ENCODE measurements at places on chromosomes 5 and 9.

- no peak for DNase-seq
Observed at GRCh38 chr5:163569284-163569683, 63.9 kb downstream of the MAT2B start.

DNA sequence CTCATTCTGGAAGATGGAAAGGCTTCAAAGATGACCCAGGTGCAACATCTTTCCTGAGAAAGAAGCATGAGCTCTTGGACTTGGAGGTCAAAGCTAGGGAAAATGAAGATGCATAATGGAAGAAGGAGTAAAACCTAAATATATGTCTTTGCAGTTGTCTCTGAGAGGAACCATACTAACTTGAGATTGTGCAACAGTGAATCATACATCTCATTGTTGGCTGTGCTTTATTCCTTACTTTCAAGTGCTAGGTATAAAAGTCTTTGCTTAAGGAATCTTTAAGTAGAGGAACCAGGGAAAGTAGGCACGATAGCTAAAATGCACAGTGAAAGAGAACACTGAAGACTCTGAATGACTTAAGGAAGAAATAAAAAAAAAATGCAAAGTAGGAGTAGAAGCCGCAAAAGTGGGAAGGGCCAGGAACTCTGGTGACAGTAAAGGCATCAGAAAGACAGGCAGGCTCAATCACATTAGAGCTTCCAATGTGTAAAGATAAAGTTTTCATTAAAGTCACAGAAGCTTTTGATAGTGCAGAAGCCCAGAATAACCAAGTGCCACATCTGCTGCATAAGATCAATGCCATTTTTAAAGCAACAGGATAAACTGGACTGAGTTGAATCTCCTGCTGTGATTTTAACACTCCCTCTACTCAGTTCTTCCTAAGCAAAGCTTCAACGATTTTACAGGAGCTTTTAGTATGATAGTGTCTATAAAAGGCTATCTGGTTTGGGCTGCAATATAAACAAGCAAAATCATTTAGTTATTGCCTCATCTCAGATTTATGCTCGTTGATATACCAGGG lies 432.3 kb upstream of the EDIL3 start:
- no peak for DNase-seq

- no peak for DNase-seq
Observed at GRCh38 chr5:16548115-16548514, 68.7 kb downstream of the RETREG1 start.

DNA sequence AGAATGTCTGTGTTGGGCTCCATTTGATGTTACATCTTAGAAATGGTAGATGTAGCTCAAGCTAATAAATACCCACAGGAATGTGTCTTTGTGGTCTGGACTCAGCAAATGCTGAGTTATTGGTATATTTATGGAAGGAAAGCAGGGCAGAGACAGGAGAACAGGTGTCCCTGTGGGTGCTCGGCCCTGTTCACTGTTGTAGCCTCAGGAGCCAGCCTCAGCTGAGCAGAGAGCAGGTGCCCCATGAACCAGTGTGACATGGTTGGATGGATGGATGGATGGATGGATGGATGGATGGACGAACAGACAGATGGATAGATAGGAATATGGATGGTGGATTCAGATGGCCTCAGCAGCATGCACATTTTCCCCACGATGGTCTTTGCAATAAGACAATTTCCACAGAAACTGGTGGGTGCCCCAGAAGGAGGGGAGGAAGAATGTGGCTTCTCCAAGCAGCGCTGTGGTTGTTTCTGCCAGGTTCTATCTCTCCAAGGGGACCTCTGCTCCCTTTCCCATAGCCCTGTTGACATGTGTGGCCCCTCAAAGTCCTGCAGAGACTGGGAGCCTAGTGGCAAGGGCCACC lies 8.2 kb upstream of the IRF1 start:
- DNase-seq, result no peak

DNA sequence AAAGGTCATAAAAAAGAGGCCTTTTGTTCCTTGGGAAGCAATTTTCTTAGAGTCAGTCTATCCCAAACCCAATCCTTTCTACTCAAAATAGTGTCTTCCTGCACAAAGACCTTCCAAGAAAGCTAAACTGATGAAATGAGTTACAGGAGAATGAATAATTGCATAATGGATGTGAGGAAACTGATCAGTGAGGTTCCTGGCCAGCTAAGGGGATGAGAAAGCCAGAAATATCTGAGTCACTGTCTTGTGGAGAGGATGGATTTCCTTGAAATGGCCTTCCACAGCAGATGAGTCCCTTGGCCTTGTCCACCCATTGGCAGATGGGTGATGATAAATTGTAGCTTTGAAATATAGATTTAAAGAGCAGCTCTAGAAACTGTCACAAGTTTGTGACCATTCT lies 756.1 kb downstream of the DNAH5 start:
- no peak for DNase-seq

- no peak for DNase-seq
Observed at GRCh38 chr9:114804505-114804904, 1.3 kb downstream of the TNFSF15 start.

DNA sequence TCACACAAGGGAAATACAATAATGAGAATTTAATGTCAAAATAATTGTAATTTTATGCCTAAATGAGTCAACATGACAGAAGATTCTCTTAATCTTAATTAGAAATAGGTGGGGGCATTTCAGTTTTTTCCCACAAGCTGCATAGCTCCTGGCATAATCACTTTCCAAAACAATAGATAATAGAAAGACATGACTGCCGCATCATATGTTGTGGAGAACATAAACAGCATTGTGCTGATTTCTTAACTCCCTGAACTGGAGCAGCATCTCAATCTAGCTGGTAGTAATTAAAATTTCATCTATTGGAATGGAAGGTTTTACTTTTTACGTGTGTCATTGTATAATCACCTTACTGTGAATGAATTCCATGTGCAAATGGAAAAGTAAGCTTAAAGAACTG lies 112.1 kb downstream of the ST8SIA4 start:
- DNase-seq, result no peak

DNA sequence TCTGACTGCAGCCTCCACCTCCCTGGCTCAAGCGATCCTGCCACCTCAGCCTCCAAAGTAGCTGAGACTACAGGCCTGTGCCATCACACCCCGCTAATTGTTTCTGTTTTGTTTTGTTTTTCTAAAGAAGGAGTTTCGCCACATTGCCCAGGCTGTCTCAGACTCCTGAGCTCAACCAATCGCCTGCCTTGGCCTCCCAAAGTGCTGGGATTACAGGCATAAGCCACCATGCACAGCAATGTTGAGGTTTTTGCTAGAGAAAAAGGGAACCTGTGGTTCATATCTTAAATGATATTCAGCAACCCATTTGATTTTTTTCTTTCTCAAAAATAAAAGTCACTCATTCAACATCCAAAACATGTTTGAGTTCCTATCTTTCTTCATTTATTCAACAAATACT lies 20.4 kb upstream of the DELE1 start:
- DNase-seq, result no peak

DNA sequence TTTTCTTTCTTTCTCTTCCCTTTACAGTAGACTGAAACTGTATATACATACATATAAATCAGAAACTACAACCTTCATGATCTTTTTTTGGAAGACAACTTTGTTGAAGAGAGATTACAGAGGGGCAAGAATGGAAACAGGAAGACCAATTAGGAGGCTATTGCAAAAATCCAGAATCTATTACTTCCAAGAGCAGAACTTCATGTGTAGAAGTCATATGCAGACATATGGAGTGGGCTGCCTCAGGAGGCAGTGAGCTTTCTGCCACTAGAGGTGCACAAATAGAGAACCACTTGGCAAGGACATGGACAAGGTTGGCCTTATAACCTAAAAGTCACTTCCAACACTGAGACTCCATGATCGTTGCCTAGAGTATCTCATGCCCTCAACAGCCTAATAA lies 157.8 kb upstream of the NR4A3 start:
- DNase-seq, result no peak

- DNase-seq, result no peak
Observed at GRCh38 chr5:130541617-130542221, 623.3 kb downstream of the HINT1 start.

DNA sequence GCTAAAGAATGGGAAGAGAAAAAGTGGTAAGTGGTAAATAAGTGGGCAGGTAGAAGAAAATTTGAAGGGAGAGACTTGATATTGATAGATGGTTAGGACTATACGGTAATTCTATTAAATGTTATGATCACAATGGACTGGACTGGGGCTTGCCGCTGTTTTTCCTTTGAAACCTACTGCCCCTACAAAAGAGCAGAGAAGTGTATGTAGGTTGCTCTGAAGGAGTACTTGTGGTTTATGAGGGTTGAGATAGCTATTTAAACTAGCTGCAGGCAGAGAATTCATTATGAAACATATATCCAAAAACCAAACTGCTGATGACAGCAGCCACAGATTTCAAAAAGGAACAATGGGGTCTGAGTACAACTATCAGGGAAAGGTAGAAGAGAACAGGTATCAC lies 16.8 kb upstream of the HK3 start:
- no peak for DNase-seq

GRCh38 chr5:73783828-73784227 lies 157.8 kb downstream of the ARHGEF28 start:
- DNase-seq, result no peak

DNA sequence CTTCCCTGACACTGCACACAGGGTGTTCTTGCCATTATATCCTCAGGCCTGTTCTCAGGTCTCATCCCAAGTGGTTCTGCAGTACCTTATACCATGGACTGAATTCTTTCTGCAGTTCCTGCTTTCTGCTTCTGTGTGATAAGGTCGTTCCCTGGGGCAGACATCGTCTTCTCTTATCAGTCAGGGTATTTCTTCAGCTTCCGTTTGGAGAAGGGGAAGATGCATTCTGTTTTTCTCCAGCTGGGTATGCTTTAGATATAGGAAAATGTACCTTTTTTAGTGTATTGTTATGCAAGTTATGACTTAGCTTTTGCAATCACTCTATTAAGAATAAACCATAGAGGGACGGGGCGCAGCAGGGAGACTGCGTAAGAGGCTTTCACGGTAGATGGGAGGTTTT lies 31.1 kb downstream of the RALGPS1 start:
- DNase-seq, result no peak

DNA sequence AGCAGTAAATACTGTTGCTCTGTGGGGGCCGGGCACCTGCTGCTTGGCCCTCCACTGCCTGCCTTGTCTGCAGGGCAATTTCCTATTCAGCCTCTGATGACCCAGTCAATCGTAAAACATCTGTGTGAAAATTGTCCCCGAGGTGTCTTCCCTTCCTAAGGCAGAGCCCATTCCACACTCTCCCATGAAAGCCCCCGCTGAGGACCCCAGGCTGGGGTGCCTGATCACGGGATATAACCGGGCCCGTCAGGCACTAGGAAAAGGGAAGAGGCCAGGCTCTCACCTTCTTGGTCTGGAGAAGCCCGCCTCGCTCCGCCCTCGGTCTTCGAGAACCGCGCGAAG lies 27.2 kb upstream of the SCGB3A1 start:
- DNase-seq, result no peak

- DNase-seq, result no peak
Observed at GRCh38 chr5:127521138-127521770, 3.8 kb downstream of the PRRC1 start.

GRCh38 chr9:126722922-126723806 lies 81.7 kb upstream of the ZBTB43 start:
- DNase-seq, result no peak

DNA sequence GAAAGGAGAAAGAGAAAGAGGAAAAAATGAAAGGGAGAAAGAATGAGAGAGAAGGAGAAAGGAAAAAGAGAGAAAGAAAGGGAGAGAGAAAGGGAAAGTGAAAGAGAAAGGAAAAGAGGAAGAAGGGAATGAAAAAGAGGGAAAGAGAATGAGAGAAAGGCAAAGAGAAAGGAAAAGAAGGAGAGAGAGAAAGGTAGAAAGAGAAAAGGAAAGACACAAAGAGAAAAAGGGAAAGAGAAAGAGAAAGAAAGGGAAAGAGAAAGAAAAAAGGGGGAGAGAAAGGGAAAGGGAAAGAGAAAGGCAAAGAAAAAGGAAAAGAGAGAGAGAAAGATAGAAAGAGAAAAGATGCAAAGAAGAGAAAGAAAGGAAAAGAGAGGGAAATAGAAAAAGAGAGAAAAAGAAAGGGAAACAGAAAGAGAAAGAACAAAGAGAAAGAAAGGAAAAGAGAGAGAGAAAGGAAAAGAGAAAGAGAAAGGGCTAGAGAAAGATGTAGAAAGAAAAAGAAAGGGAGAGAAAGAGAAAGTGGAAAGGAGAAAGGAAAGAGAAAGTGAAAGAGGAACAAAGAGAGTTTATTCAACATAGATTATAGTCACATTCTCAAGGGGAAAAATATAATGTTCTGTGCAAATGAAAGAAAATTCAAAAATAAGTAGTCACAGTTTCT lies 165.2 kb downstream of the TMEM38B start:
- no peak for DNase-seq

GRCh38 chr5:10933121-10933520 lies 172.1 kb upstream of the DAP start:
- no peak for DNase-seq

DNA sequence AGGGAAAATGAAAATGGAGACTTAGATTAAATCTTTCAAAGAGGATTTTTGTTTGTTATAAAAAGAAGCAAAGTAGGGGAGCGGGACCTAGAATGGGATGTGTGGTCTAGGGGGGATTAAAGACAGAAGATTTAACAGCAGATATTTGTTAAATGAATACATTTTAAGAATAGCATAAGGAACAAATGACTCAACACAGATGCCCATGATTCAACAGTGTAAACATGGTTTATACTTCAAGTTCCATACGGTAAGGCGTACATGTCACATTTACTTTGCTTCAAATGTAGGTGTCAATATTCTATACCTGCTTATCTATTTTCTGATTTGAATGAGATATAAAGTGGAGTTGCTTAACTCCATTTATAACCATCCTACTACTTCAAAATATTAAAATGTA lies 1.5 kb downstream of the TICAM2 start:
- no peak for DNase-seq

- no peak for DNase-seq
Observed at GRCh38 chr5:2259494-2260107, 376.9 kb upstream of the IRX4 start.

GRCh38 chr5:139669662-139670368 lies 21.7 kb downstream of the CXXC5 start:
- DNase-seq, result peak; percentile 70

- DNase-seq, result no peak
Observed at GRCh38 chr5:172561151-172561550, 79.9 kb upstream of the NEURL1B start.

DNA sequence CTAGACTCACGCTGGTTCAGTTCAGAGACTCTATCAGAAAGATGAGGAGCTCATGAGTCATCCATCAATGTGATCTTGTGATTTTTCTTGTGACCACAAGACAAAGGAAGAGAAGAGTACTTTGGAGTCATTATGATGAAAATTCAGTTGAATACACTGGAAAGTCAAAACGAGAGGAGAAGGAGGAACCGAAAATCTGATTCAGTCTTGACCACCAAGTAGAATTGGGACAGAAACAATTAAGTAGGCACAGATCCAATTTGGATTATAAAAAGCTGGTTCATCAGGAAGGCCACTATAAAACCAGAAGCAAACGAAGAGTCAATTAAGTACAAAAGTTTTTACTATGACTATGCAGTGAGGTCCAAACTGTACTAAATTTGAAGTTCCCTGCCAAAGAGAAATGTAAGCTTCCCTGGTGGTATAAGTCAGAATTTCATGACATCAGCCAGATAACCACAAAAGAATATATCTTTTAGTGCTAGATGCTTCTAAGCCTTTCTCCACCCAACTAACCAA lies 90.9 kb downstream of the THBS4 start:
- DNase-seq, result no peak

All from GM19239 (cell line).